Bronchial epithelial cell (primary cell): ENCODE measurements at places on chromosomes 4 and X. TPM values are rescaled to one million over a fixed set of nuclear protein-coding genes. Genes with fewer than 3 reads are reported as not detected.

- no peak for DNase-seq
Measured at GRCh38 chr4:118879409-118879808, 9.2 kb upstream of the SYNPO2 start.

DNA sequence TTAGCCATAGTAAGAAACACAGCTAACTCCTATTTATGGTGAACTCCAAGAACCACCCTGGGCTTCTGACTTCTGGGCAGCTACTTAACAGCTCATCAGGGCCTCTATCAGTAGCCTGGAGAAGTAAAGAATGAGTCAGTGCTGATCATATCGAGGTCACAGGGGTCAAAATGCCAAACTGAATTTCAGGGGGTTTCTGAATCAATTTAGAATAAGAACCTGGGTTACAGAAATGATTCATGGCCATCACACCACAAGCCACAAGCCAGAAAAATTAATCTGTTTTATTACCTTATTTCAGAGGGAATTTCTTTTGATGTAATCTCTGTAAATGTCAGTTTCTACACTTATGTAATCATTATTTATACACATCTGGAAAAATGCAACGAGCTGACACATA, 64.4 kb downstream of the CHST7 start:
- DNase-seq, result peak; percentile 28

- no peak for DNase-seq
Measured at GRCh38 chr4:66052426-66052825, 382.1 kb upstream of the EPHA5 start.

DNA sequence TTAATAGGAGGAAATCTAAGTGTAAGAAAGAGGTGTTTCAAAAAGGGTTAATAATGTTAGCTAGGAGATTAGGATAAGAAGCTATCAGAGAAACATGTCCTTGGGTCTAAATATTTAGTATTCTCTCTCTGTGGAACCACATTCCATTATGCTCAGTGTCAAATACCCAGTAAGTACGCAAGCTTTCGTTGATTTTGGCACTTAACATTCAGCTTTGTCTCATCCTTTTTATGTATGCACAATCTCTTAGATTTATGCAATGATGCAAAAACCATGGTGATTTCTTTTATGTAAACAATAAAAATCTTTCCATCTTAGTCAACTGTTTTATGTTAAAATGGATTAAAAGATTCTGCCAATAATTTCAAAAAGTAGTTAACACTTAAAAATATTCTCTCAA, 129.2 kb downstream of the KLHL13 start:
- DNase-seq, result no peak

The NWD2 gene
- total RNA-seq, result 0.26 and 1.2 TPM in 2 replicates

The PSAPL1 gene
- total RNA-seq, result 0.26 TPM in 1 of 2 replicates, not detected in the other

DNA sequence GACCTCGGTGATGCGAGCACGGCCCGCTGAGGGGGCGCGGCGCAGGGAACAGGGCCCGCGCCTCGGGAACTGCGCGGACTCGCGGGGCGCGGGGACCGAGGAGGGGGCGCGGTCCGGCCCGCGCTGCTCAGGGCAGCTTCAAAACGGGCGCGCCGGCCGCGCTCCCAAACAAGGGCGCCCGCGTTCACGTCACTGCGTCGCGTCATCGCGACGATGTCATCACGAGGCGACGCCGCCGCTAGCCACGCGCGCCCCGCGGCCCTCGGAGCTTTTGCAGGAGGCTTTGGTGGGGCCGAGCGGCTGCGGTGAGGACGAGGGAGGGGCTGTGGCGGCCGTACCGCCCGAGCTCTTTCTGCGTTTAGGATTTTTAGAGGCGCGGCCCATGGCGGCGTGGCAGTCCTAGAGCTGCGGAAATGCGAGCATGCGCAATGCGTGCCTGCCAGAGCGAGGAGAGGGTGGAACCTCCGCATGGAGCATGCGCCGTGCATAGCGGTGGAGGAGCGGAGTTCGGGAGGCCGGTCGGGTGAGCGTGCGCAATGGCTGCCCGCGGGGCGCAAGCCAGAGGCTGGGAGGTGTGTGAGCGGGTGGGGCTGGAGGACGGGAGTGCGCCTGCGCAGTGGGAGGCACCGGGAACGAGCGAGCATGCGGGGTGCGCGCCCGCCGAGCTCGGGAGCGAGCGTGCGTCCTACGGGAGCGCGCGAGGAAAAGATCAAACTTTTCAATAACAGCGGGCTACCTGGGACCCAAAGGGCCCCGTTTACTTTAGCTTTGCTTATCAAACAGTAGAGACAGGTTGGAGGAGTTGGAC, at the start of gene PPP2R3B:
Gene PPP2R3B (minus strand): TSS at position 140 of the 808 bp plus-strand sequence. CDS start 216 bp downstream, outside the sequence.
- peak; percentile 91 for DNase-seq

DNA sequence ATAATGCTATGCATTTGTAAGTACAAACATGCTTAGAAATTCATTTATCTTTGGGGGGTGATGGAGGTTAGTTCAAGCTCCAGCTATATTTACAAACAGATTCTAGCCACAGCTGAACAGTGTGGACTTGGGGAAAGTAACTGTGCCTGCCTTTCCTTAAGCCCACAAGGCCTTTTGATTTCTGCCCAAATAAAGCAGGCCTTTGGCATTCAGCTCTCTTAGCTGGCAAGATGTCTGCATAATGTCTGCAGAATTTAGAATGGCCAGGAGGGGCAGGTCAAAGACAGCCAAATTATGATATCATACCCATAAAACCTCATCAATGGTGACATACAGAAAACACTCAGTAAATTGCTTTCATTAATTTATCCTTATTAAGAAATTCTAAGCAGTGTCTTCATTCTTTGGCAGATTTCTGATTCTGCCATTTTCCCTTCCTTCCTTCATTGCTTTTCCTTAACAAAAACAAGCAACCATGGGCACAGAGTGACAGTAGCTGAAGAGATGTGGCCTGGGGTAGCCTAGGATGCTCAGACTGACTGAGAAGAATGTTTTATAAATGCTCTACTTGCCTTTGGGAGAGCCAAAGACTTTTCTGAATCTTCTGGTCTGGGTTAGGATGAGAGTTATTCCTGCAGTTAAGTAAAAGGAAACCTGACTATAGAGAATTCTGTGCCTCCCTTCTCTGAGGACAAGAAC, 538.7 kb upstream of the NR3C2 start:
- no peak for DNase-seq

- peak; percentile 35 for DNase-seq
Measured at GRCh38 chr4:185566972-185567371, 31.7 kb upstream of the PDLIM3 start.

DNA sequence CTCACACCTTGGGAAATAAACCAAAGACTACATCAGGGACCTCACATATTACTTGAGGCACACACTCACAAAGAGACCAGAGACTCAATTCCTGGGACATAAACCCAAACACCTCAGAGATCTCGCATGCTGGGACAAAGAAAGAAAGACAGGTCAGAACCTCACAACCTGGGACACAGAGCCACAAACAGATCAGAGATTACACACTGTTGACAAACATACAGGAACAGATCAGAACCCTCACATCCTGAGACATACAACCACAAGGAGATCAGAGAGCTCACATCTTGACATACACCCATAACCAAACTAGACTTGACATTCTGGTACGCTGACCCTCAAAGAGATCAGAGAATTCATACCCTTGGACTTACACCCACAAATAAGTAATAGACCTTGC, 17.3 kb downstream of the SUV39H1 start:
- DNase-seq, result no peak

DNA sequence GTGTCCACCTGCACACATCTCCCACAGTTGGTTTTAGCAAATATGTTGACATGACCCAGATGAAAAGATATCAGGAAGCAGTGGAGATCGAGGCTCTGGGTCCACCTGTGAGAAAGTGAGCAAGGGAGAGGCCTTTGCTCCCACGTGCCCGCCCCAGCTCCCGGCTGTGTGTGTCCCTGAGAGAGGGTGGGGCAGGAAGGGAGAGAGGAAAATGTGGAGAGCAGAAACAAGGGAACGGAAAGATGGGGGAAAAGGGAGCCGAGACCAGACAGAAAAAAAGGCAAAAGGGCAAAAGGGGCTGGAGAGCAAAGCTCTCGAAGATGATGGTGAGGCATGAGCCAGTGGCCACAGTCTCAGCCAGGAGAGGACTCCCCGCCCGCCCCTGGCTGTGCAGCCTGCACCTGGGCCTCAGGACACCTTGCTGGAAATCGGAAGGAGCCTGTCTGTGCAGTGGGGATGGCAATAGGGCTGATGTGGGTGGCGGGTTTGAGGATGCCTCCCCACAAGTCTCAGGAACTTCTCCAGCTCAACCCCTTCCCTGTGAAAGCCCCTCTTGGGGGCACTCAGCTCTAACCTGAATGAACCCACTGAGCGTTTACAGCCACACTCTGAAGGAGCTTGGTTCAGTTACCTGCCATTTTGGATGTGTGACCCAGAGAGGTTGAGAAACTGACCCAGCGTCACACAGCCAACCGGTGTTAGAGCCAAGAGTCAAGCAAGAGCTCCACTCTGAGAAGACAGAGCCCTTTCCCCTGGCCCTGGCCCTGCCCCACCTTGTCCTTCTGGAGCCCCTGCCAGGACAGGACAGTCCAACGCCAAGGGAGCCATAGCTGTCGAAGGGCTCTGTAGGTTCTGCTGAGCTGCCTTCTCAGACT, 20.3 kb upstream of the MSX1 start:
- no peak for DNase-seq

The GRID2 gene
- total RNA-seq, result not detected in 2 replicates

DNA sequence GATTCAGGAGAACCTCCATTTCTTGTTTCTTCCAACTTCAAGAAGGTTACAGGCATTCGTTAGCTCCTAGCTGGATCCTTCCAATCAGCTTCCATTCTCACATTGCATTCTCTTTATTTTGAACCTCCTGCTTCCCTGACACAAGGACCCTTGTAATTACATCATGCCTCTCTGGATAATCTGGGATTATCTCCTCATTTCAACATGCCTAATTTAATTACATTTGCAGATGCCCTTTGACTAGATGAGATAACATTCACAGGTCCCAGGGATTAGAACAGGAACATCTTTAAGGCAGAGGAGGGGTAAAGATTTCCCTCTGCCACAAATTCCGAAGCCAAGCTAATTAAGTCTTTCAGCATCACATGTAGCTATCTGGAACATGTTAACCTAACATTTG, 753.8 kb upstream of the PCDH7 start:
- DNase-seq, result no peak
